ENCODE measurements at places on chromosomes 13 and 19.

GRCh38 chr13:41655997-41656396, 198.6 kb downstream of the RGCC start:
- DNase-seq = no peak

- peak; percentile 92 for DNase-seq
These were observed 695 bp downstream of the ICAM1 start for GRCh38 chr19:10271543-10272086.

DNA sequence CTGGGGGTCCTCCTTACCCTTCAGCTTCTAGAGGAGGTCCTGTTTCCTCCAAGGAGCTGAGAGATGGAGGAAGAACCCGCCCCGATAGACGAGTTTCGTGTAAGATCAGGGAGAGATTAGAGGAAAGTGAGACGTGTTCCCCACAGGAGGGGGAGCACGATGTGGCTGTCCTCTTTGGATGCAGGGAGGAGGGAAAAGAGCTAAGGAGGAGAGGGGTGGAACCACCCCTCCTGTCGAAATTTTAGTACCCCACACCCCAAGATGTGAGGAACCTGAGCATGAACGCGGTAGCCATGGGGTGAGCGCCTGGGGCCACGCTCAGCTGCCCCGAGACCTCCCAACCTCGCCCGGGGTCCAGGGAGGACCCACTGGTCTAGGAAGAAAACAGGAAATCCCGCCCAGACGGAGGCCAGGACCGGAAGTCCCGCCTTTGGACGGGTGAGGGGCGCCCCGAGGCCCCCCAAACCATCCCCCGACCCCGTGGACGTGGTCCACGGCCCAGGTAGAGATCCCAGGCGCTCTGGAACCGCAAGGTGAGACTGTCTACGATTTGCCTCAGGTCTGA, 1.2 kb downstream of the AKT1S1 start:
- DNase-seq = peak; percentile 66

DNA sequence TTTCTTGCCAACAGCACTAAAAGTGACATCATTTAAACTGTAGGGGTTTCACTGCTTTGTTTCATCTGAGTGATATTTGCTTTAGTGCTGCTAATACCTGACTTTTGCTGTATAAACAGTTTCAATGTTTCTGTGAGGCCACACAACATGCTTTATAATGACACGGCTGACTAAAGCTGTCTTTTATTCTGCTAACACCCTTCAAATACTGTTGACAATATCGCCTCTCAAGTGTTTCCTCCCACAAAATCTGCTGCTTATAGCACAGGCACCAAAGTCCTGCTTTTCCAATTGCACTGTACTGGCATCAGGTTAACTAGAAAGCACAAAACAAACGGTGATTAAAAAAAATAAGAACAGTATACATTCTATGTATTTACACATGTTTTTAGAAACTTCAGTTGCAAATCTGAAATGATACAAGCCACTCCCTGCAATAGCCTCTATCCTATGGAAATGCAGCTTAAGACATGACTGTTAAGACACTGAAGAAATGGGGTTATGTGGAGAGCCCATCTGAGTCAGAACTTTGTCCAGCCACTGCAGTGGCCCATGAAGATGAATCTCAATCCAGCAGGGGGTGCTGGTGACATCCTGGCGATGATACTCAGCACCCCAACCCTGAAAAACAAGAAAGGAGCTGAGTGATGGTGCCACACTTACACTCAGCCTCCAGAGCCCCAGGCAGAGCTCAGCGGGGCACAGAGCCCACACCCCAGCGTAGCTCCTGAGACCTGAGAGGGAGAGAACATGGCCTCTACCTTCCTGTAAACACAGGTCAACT, 29.4 kb downstream of the RFXAP start:
- DNase-seq = peak; percentile 52

GRCh38 chr19:5698635-5699422, 8.7 kb downstream of the RPL36 start:
- peak; percentile 12 for DNase-seq

- DNase-seq = no peak
These were observed 34.2 kb downstream of the GJA3 start for GRCh38 chr13:20126541-20127261.

GRCh38 chr13:62337109-62337880, 921.6 kb upstream of the PCDH20 start:
- DNase-seq = no peak

- DNase-seq = no peak
These were observed 5.5 kb upstream of the CTXN1 start for GRCh38 chr19:7931221-7932061.

All from GM12865 (cell line).